Activated CD4-positive, alpha-beta memory T cell treated with anti-CD3 and anti-CD28 coated beads for 36 hours (primary cell): ENCODE measurements at places on chromosomes 4 and X. TPM values are rescaled to one million over a fixed set of nuclear protein-coding genes. Genes with fewer than 3 reads are reported as not detected.

DNA sequence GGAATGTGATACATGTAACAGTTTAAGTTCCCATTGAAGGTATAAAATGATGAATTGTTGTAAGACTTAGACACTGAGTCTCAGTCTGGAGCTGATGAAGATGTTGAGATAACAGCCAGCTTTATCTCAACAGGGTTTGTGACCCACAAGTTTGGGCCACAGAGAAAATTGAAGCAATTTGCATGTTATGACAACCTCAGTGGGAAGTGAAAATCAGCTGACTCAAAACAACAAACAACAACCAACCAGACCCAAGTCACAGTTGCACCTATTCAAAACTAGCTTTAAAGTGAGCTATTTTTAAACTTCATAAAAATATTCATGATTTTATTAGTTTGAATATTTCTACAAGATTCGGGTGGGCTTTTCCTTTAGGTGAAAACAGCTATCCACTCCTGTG, 8.0 kb downstream of the SFRP2 start:
- H3K4me1 ChIP-seq = no peaks in the 10 kb centered on the region
- no peaks in the 10 kb centered on the region for H3K36me3 ChIP-seq
- DNase-seq = no peak
- H3K27me3 ChIP-seq = peaks cover 53% of the 10 kb centered on the region
- no peak overlapping the region for H3K4me3 ChIP-seq

GRCh38 chr4:15870079-15870478, 68.5 kb downstream of the FGFBP1 start:
- no peaks in the 10 kb centered on the region for H3K4me1 ChIP-seq
- peaks cover 4% of the 10 kb centered on the region for H3K27me3 ChIP-seq
- H3K27ac ChIP-seq = no peak overlapping the region

GRCh38 chr4:65370709-65371108, 299.6 kb downstream of the EPHA5 start:
- H3K4me3 ChIP-seq = no peak overlapping the region
- no peaks in the 10 kb centered on the region for H3K36me3 ChIP-seq
- H3K27me3 ChIP-seq = no peaks in the 10 kb centered on the region
- no peak for DNase-seq
- no peaks in the 10 kb centered on the region for H3K4me1 ChIP-seq

DNA sequence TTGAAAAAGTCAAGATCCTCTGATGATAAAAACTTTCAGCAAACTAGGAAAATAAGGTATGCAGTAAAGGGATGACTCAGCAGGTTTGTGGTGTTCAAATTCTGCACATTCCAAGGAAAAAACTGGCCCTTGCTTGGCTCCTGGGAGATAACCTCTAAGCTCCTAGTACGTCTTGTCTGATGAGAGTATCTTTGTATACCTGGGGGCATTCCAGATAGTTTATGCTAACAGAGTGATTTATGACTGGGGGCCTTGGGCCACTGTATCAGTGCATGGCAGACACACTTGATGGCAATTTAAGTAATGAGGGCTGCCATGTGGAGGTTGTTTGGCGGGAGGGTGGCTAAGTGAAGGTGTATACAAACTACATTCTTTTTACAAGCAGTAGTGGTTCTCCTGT, 56.9 kb downstream of the NSG1 start:
- peaks cover 20% of the 10 kb centered on the region for H3K4me1 ChIP-seq
- no peak overlapping the region for H3K27ac ChIP-seq
- no peaks in the 10 kb centered on the region for H3K27me3 ChIP-seq
- no peak for DNase-seq
- peaks cover 2% of the 10 kb centered on the region for H3K36me3 ChIP-seq

- H3K4me1 ChIP-seq = no peaks in the 10 kb centered on the region
- H3K36me3 ChIP-seq = no peaks in the 10 kb centered on the region
- no peak overlapping the region for H3K4me3 ChIP-seq
- no peak overlapping the region for H3K27ac ChIP-seq
Measured at GRCh38 chr4:105887508-105887907, 7.8 kb upstream of the NPNT start.

DNA sequence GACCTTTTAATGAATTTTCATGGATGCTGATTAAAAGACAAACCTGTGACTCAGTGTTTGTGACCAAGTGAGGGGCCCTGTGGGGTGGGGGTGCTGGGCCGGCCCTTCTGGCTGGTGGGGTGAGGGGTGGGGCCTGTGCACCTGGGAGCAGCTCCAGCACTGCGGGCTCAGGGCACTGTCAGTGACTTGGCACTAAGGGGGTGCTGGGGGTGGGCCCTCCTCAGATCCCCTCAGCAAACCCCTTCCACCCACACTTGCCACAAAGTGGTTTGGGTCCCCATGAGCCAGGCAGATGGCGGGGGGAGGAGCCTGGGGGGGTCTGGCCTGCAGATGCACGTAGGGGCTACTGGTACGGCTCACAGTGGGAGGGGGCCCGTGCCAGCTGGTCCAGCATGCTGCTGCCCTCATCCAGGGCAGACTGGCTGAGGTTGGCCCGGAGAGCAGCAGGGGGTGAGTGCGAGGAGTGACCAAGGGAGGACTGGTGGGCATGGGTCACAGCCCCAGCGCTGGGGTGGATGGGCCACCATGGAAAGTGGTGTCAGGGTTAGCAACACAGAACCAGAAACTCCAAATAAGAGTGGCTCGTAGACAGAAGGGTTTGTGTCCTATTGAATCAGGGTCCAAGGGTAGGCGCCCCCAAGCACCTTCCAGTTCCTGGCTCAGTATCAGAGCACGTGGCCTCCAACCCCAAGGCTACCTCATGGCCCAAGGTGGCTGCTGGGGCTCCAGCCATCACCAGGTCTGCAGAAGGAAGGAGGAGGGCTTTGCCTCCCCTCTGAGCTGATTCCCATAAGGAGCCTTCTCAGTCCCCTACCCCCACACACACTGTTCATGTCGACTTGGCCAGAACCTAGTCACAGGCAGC, 10.1 kb downstream of the NKX1-1 start:
- DNase-seq = no peak
- H3K4me1 ChIP-seq = no peaks in the 10 kb centered on the region
- H3K36me3 ChIP-seq = peaks cover 10% of the 10 kb centered on the region
- H3K27ac ChIP-seq = no peak overlapping the region

DNA sequence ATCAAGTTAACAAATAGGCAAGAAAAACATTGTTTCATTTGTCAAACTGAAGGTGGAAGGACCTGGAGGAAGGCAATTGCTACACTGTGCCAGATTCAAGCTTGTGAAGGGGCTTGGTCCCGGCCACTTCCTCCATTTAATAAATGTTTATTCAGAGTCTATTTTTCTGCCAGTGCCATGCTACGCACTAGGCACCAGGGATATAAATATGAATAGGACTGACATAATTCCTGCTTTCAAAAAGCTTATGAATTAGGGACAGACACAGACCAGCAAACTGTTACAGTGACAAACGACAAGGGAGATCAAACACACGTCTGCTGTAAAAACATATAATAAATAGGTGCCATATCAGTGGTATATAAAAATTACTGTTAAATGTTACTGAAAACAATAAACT, 571 bp downstream of the TLR6 start:
- H3K27ac ChIP-seq = peak overlapping the region; percentile 89
- peaks cover 2% of the 10 kb centered on the region for H3K27me3 ChIP-seq
- H3K36me3 ChIP-seq = no peaks in the 10 kb centered on the region
- peak overlapping the region; percentile 77 for H3K4me3 ChIP-seq

The EDNRA gene
- not detected for total RNA-seq

- H3K4me1 ChIP-seq = peaks cover 27% of the 10 kb centered on the region
- peak overlapping the region; percentile 52 for H3K27ac ChIP-seq
- no peak overlapping the region for H3K4me3 ChIP-seq
- H3K27me3 ChIP-seq = no peaks in the 10 kb centered on the region
Measured at GRCh38 chr4:101037938-101038413, 309.4 kb downstream of the PPP3CA start.

- H3K27ac ChIP-seq = no peak overlapping the region
- H3K36me3 ChIP-seq = peaks cover 1% of the 10 kb centered on the region
- H3K4me3 ChIP-seq = no peak overlapping the region
- no peaks in the 10 kb centered on the region for H3K27me3 ChIP-seq
Measured at GRCh38 chrX:54909941-54910340, 10.7 kb upstream of the TRO start.

The UBA1 gene
- total RNA-seq = 266 TPM

DNA sequence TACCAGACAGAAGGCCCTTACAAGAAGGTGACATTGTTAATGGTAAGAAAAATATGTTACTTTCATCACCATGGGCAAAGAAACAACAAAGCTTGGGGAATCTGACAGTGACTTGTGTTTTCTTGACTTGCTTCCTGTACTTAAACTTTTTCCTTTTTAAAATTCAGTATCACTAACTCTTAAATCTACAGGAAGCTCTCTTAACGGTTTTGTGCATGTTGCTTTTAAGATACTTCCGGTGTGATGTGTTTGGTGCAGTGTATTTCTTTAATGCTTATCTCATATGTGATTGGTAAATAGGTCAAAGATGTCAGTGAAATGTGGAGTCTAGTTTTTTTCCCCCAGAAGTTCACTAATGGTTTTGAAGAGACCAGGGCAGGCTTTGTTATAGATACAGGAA, 45.2 kb downstream of the ADH5 start:
- peak overlapping the region; percentile 82 for H3K27ac ChIP-seq
- peaks cover 17% of the 10 kb centered on the region for H3K4me1 ChIP-seq
- no peaks in the 10 kb centered on the region for H3K27me3 ChIP-seq
- DNase-seq = no peak

GRCh38 chr4:3407930-3408792, 33.6 kb upstream of the HGFAC start:
- H3K27me3 ChIP-seq = no peaks in the 10 kb centered on the region
- no peak overlapping the region for H3K4me3 ChIP-seq
- no peaks in the 10 kb centered on the region for H3K4me1 ChIP-seq

DNA sequence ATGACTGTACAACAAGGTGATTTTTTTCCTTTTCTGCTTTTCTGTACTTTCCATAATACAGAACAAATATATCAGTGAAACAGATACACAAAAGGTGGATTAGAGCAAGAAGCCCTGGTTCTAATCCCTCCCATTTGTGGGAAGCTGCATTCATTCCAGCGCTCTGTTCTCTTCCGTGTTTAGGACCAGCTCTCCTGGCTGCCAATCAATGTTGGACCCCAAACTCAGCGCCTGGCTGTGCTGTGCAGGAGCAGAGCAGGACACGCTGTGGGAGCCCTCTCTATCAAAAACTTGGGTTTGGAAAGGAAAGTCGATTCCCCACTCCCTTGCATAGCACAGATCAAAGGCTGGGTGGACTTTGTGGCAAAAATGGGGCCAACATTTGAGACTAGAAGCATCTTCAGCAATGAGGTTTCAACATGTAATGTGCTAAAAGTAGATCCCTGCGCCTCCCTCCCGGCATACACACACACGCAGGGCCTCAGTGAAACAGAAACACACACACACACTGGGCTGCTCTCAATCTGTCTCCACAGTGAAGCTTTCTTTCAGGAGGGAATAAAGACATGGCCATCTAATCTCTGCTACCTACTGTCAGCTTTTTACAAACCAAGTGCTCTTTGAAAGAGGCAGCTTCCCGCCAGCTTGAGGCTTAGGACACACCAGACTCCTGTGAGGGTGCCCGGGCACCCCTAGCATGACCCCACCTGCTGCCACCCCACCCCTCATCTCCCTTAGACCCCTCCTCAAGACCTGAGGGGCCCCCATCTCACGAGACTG, 12.2 kb downstream of the WDR1 start:
- peak overlapping the region; percentile 41 for H3K4me3 ChIP-seq
- H3K36me3 ChIP-seq = peaks cover 65% of the 10 kb centered on the region
- no peaks in the 10 kb centered on the region for H3K27me3 ChIP-seq
- peaks cover 98% of the 10 kb centered on the region for H3K4me1 ChIP-seq
- peak overlapping the region; percentile 86 for H3K27ac ChIP-seq

DNA sequence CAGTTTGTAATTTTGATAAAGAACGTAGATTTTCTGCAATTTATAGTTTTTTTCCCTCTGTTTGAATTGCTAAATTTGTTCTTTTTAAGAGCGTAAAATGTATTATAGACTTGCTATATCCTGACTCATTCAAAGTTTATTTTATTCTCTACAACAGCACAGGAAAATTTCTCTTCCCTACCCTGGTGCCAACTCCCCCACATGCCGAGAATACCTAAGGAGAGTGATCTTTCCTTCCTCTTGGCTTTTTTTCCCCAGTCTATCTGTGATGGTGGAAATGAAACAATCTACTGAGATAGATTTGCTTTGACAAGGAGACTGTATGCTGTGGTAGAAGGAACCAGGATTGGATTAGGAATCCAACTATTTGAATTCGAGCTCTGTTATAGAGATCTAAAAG, 271.6 kb downstream of the TLL1 start:
- no peak for DNase-seq
- H3K27ac ChIP-seq = no peak overlapping the region
- H3K36me3 ChIP-seq = no peaks in the 10 kb centered on the region
- H3K4me1 ChIP-seq = no peaks in the 10 kb centered on the region

DNA sequence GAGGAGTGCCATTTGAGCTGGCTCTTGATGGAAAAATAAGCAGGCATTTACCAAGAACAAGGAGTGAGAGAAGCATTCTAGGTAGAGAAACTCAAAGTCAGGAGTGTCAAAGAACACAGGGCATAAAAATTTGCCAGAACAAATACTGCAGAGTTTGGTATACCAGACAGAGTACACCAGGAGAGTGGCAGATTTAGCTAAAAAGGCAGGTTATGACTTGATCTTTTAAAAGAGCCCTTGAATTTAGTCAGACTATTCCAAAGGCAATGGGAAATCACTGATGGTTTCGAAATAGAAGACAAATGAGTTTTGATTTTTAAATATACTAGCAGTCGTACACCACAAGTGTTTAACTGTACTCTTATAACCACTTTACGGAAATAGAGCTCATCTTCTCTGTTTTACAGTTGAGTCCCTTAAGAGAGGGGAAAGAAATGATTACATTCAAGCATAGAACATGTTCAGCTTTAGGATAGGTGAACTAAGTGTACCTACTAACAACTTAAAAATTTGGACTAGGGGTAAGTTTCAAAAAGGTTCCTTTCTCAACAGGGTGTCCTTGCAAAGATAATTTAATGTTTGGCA, 10.2 kb downstream of the UBE2D3 start:
- H3K27ac ChIP-seq = peak overlapping the region; percentile 82
- H3K36me3 ChIP-seq = peaks cover 67% of the 10 kb centered on the region
- H3K4me1 ChIP-seq = peaks cover 86% of the 10 kb centered on the region
- H3K27me3 ChIP-seq = no peaks in the 10 kb centered on the region
